ENCODE measurements at places on chromosomes 7 and 10.

- DNase-seq = no peak
Observed at GRCh38 chr10:42637648-42638054, 719 bp downstream of the ZNF33B start.

DNA sequence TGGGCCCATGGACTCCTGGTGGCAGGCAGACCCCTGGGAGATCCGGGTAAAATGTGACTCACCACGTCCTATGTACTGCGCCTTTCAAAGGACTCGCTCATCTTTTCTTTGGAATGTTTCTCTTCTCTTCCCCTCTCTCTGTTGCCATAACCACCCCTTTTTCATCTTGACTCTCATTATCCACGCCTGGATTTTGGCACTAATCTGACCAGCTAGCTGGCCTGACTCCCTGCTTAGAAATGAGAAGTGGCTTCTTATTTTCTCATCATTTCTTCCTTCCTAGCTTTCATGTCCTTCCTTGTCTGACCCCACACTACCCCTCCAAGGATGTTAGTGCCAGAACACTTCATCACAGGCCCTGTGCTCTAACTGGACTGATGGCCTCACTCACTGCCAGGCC is 98.0 kb upstream of the FAM171A1 start:
- no peak for DNase-seq

GRCh38 chr10:109963439-109963838 is 40.1 kb upstream of the XPNPEP1 start:
- no peak for DNase-seq

DNA sequence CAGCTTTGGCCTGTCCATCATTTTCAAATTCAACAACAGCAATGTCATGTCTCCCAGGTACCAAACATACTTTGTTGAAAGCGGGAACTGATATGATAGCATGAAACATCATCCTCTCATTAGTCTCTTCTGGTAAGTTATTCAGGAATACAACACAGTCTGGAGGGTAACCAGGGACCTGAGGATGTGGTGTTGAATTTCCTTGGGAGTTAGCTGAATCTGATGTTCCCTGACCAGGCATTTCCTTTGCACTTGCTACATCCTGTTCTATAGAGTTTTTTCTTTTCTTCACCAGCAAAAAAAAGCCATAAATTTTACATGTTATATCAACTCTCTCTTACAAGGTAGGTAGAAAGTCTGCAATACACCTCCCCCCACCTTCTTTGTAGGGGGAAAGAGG is 97.8 kb upstream of the AFAP1L2 start:
- no peak for DNase-seq

GRCh38 chr10:103592186-103593021 is 98.9 kb downstream of the NEURL1 start:
- no peak for DNase-seq

- no peak for DNase-seq
Observed at GRCh38 chr10:123117644-123118417, 17.9 kb upstream of the HMX3 start.

- no peak for DNase-seq
Observed at GRCh38 chr10:77514870-77515269, 122.7 kb downstream of the KCNMA1 start.

DNA sequence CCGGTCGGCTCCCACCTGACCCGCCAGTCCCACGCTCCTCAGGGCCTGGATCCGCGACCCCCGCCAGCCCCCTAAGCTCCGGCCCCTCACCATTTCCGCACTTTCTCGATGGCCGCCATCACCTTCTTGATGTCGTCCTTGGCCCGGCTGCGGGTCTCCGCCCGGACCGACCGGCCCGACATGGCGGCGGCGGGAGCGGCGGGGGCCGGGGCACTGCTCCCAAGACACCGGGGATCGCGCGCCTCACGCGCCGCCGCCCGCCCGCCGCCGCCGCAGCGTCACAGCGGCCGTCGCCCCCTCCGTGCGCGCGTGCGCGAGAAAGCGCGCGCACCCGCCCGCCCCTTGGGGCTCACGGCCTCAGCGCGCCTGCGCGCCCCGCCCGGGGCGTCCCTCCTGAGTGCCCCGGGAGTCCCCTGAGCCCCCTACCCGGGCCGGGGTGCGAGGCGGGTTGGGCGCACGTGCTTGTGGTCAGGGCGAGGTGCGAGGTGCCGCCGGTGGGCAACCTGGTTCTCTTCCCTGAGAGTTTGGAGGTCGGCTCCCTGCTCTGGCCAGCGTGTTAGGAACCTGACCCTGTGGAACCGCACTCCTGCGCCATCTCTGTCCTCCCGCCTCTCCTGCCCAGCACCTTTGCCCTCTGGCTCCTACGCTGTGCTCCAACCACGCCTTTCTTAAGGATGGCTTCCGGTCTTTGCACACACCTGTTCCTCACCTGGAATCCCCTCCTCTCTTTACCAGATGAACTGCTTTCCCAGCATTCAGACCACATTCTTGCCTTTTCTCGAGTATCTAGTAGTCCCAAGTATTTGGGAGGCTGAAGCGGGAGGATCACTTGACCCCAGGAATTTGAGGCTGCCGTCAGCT is at the start of gene BCL7B:
Gene BCL7B, minus strand, starts transcription at position 294 of the 861 bp plus-strand sequence. Its CDS starts 112 bp downstream, at position 182.
- peak; percentile 53 for DNase-seq

GRCh38 chr10:54120806-54121205 is 680.2 kb downstream of the PCDH15 start:
- no peak for DNase-seq

- DNase-seq = no peak
Observed at GRCh38 chr10:88971221-88972061, 18.9 kb upstream of the ACTA2 start.

DNA sequence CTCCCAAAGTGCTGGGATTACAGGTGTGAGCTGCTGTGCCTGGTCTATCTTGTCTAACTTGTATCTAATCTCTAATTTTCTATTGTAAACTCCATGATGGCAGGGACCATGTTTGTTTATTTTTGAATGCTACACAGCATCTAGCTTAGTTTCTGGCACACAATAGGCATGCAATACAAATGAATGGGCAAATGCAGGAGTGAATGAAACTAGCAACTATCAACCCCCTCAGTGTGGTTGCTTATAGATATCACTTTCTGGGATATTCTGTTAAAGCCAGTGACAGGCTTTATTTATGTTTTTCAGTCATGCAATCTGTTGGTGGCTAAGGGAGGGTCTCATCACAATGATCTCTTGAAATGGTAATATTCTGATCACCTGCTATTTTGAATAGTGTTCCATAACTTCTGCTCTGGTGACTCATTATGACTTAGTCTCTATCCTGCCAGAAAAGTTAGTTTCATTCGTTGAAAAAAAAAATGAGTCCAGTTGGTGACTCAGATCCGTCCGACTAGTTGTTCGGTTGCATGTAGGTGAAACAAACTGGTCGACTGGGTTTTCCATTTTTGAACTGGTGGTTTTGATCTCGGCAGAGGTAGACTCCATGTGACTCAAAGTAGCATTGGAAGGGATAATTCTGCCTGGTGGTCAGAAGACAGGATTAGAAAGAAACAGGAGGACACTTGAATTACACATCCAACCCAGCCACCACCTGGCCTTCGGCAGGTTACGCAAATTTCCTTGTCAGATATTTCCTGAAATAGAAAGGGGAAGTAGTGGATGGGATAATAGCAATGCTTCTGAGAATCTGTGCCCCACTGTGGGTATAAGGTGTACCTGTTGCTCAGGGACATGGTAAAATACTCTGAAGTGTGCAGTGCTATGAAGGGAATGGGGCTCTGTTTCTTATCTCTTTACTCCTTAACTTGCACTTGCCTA is 76.8 kb downstream of the GATA3 start:
- no peak for DNase-seq

DNA sequence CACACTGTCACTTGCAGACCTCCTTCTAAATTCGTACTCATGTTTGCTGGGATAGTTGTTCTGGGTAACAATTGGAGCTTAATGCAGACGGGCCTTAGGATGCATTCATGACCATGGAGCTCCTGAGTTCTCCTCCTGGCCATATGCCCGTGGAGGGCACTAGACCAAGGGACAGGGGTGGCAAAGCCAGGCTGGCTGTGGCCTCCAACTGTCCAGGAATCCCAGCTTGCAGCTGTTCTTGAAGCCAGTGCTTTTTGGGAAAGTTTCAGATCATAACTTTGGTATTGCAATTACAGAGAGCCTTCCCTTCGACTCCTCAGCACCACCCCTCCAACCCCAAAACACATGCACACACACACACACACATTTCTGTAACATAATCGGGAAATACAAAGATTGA is 30.6 kb downstream of the ANTXRL start:
- no peak for DNase-seq

DNA sequence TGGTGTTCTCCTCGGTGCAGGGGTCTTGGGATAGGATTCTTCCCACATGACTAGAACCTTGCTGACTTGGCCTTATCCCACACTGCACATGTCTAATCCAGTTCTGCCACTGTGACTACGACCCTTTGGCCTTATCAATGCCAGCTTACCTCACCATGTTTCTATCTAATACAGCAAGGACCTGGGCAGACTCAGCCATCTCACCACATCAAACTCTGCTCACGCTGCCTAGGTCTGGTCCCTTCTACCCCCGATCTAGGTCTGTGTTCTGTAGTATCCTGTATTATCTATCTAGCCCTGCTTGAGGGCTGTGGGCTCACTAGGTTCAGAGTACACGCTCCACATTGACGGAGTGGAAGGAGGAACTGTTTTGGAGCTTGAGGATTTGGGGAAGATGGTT is 282.4 kb downstream of the HPSE2 start:
- DNase-seq = no peak

DNA sequence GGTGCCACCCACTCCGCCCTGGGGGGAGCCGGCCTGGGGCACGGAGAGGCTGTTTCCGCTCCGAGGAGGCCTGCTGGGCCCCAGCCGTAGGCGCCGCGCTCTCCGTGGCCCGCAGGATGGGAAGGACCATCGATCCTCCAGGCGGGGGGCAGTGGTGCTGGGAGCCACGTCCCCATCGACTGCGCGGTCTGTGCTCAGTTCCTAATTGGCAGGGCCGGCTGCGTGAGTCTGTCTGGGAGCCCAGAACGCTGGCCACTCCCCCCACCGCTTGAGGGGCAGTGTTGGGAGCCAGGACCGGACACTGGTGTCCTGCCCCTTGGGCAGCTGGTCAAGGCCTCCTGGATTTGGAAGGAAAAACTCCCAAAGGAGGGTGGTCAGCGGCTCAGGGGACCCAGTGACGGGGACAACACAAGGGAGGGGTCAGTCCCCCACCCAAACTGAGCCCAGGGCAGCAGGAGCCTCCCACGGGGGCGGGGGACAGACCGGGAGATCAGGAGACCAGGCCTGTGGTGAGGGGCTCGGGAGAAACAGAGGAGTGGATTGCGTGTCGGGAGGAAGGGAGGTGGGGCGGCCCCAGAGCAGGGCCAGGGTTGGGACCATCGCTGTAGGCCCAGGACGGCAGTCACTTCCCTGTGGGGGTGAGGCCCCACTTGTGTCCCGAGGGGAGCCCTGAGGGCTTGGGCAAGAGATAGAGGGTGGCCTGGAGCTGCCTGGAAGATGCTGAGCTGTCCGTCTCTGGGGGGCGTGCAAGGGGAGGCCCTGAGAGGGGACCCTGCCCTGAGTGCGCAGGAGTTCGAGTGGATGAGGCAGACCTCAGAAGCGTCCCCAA is 89.0 kb downstream of the UNCX start:
- DNase-seq = no peak

DNA sequence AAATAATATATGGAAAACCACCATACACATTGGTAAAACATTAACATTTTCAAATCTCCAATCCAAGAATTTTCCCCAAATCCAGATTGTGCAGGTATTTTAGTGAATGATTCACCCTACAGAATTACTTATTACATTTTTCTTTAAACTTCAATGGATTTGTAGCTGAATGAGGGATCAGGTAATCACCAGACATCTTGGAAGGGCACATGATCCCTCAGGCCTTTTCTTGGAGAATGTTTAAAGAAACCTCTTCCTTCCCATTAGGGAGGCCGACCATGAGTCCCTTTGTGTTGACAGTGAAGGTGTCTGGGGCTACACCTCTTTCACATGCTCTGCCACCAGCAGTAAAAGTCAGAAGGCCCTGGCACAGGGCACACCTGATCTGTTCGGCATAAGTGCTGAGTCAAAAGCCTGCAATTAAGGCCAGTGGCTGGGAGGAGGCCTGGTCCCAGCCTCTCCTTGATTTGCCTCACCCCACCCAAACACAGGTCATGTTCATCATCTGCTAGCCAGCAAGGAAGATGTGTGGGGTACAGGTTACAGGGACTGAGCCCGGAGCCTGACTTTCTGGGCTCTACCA is 207.7 kb downstream of the SNX10 start:
- no peak for DNase-seq

GRCh38 chr10:88893611-88894010 is 13.6 kb downstream of the STAMBPL1 start:
- DNase-seq = no peak

- DNase-seq = no peak
Observed at GRCh38 chr7:122307228-122307621, 2.7 kb upstream of the FEZF1 start.

GRCh38 chr7:32428546-32428945 is 61.6 kb downstream of the LSM5 start:
- no peak for DNase-seq

DNA sequence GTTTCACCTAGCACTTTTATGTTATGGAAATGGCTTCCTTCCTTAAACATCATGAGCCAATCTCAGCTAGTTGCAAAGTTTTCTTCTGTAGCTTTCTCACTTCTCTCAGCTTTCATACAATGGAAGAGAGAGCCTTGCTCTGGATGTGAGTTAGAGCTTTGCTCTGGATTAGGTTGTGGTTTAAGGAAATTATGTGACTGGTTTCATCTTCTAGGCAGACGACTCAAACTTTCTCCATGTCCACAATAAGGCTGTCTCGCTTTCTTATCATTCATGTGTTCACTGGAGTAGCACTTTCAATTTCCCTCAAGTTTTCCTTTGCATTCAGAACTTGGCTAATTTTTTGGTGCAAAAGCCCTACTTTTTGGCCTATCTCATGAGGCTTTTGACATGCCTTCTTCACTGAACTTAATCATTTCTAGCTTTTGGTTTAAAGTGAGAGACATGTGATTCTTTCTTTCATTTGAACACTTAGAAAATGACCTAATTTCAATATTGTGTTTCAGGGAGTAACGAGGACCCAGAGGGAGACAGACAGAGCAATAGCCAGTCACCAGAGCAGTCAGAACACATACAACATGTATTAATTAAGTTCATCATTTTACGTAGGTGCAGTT is 49.8 kb downstream of the CNOT4 start:
- DNase-seq = no peak

- DNase-seq = no peak
Observed at GRCh38 chr10:36341471-36341870, 699.4 kb upstream of the FZD8 start.

GRCh38 chr10:21518641-21519396 is 6.7 kb downstream of the SKIDA1 start:
- DNase-seq = no peak

DNA sequence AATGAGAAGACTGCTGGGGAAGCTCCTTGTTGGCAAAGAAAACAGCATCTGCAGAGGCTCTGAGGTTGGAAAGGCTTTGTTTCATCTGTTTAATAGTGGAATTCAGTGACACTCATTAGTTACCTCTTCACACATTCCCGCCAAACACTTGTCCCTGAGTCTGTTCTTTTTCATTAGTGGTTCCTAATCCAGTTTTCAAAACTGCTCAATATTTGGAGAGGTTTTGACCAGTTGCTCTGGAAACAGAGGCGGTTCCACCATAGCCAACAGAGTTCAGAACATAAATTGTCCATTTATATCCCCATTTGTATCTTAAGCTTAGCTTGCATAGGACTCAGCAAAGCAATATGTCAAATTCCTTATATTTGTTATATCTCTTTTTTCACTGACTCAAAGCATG is 754.6 kb downstream of the AUTS2 start:
- no peak for DNase-seq

Measured in stimulated activated CD8-positive, alpha-beta memory T cell treated with anti-CD3 and anti-CD28 coated beads, Interleukin-7, amount 100 ng/mL, for 1 hour (primary cell).